ENCODE measurements at places on chromosomes 3 and 15.

DNA sequence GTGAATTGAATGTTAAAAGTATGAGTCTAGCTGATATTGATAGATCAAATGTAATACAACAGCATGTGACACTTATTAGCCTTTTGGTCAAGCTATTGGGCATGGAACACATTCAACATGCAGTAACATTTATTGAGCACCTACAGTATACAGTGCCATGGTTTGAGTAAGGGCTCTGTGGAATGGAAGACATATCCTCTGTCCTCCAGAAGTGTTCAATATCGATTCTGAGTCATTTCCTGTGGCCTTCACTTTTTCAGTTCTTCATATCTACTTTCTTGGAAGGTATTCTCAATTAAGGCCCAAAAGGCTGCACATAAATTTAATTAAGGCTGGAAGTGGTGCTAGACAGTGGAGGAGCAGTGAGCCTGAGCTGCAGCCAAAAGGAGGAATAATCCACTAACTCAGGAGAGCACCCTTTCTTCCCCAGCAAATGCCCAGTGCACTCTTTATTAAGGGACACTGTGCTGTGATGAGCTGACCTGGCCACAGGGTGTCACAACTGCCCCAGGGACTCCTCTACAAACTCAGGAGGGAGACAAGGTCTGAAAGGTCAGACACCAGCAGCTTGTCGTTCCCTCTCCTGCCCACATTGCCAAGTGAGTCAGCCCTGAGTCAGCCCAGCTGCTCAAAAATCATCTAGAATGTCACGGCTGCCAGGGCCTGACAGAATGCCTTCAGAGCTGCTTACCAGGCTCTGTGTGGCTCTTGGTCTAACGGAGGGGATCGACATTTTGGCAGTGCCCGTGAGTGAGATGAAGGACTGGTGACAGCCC is 544.8 kb downstream of the AGBL1 start:
- DNase-seq = peak; percentile 23

GRCh38 chr3:189512039-189512438 is 119.2 kb upstream of the TP63 start:
- no peak for DNase-seq

GRCh38 chr3:42159147-42159546 is 68.0 kb downstream of the TRAK1 start:
- DNase-seq = no peak

DNA sequence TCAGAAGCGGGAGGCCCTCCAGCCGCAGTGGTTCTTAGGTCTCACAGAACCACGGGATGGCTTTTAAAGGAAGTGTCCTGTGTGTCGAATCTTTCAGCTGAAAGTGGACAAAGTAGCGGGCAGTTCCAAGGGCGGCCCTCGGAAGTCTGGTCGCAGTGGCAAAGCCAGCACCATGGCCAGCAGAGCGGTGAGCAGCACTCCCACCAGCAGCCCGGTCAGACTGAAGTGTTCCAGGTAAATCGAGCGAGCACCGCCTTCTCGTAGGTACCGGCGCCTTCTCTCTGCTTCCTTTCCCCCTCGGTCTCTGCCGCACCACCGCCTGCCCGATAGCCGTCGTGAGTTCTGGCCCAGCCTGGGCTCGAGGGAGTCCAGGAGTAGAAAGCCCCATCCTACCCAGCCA is 103.6 kb upstream of the ABHD17C start:
- no peak for DNase-seq
